ENCODE measurements at places on chromosomes 5 and 9.

DNA sequence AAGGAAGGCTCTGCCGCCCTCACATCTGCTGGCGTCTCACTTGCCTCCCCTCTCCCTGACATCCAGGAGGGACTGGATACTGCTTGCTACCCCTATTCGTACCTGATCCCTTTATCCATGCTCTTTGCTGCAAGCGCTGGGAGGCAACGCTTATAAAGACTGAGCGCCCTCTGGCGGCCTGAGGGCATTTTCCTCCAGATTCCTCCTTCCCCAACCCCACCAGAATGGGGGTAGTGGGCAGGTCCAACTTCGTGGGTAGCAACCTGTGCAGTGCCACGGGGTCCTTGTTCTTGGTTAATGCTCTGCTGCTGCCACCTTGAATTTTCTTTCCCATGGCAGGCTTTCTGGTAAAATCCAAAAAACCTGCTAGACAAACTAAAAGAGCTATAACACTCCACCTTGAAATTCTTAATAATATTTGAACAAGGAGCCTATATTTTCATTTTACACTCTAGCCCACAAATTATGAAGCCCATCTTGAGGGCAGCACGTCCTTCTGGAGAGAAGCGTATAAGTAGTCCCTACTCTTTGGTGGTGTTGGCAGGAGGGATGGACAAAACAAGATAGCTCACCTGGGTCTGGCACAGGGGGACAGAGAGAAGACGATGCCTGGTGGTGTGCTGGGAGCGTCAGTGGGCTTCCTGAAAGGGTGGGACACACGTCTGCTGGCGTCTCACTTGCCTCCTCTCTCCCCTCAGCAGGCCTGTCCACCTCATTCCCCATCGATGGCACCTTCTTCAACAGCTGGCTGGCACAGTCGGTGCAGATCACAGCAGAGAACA, 52.5 kb downstream of the JADE2 start:
- DNase-seq: peak; percentile 73

DNA sequence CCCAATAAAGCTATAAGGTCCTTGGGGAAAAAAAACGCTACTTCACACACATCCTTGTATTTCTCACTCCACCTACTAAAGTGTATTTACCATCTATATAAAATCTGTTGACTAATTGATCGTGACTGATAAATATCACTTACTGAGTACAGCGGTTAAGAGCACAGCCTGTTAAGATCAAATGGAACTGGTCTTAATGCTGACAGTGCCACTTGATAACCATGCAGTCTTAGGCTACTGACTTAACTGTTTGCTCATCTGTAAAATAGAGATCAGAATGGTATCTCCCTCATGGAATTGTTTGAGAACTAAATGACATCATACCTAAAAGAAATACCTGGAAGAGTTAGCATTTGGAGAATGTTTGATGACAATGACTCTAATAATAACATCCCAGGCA, 67.5 kb downstream of the ZFAND5 start:
- no peak for DNase-seq

DNA sequence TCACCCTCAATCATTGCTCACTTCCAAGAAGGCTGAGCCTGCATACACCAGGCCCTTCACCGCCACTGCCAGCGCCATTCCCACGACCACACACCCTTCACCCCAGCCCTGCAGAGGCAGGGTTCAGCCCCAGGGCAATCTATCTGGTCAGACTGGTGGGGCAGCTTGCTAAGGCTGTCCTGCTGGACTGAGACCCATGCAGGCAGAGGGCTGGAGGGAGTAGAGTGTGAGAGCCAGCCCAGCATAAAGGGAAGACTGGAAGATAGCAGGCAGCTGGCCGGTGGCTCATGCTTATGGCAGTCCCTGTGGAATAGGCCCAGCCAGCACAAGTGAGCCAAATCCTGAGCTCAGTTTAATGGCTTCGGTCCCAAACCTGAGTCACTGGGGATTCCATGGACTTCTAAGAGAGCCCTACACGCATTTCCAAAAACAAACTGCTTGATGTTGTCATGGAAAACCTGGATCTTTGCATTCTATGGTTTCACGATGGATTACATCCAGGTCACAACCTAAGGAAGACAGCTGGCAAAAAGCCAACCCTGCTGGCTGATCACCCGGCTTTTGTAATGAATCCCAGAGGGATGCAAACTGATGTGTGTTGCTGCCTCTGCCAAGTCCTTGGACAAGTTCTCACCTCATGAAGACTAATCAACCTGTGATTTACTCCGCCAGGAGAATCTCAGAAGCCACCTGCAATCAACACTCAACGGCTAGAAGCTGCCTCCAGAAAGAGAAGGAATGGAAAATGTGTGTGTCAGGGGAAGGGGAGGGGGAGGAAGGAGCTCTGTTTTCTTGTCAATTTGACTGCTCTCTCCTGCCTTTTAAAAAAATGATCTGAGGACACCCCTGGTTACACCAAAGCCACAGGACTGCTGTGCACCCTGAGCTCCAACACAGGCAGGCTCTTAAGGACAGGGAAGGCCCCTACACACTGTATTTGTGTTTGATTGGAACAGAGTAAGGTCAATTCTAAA, 143.6 kb downstream of the LHFPL2 start:
- DNase-seq: no peak

DNA sequence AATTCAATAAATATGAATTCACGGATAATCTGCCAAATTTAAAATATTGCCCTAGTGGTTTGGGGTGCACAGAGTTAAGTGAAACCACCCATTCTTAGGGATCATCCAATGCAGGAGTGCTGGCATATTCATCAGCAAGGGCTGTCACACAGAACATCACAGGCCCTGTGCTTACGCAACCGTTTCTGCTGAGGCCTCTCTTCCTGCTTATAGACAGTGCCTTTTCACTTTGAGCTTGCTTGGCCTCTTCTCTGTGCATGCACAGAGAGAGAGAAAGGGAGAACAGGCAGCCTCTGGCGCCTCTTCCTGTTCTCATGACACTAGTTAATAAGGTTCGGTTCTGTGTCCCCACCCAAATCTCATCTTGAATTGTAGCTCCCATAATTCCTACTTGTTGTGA, 366.3 kb downstream of the ICE1 start:
- DNase-seq: no peak

DNA sequence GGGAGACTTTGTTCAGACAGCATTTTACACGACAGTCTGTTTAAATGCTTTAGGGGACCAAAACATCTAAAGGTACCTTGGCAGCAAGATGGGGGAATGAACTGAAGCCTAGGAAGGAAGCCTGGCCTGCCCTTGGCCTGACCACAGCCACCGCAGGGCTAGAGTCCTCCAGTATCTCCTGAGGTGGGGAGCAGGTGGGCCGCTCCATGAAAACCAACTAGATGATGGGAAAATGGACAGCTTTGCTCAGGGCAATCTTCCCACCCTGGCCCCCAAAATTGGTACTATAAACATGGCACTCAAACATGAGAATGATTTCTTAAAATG, 153.3 kb downstream of the AUH start:
- DNase-seq: no peak

Data from T-helper 9 cell (primary cell).